ENCODE measurements at places on chromosomes 6 and 20. TPM values are rescaled to one million over a fixed set of nuclear protein-coding genes. Genes with fewer than 3 reads are reported as not detected.

DNA sequence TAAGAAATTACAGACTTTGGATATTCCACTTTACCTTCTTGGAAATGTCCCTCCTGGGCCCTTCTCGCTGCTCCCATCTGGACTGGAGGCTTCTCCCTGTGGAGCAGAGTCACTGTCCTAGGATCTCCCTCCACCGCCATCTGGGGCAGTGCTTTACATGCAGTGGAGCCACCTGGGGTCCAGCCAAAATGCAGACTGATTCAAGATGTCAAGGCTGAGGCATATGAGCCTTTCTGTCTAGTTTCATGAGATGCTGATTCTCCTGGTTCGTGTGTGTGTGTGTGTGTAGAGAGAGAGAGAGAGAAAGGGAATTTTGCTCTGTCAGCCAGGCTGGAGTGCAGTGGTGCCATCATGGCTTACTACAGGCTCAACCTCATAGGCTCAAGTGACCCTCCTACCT, 14.9 kb downstream of the MICA start:
- no peak for ATAC-seq

DNA sequence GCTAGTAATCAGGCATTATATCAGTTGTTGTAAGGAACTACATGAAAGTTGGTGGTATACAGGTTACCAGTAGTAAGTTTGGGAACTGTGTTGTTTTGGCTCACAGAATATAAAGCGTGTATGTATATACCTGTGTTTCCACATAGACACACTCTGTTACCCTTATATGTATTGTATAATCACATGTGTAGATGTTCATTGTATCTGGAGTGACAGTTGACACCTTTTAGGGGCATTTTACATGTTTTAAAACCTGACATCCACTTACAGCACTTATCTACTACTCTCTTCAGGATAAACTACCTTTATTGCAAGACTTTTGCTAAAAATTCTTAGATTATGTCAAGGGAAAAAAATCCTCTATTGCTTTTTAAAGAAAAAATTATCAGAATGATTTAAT, 228.9 kb downstream of the LAMA2 start:
- ATAC-seq: no peak

- ATAC-seq: peak; percentile 69
Observed at GRCh38 chr6:39280247-39280731, 33.9 kb downstream of the KCNK17 start.

GNL1 gene
- 41.8 TPM for total RNA-seq

BHLHE23 gene
- total RNA-seq: not detected

ZBTB22 gene
- total RNA-seq: 19.7 TPM

RSPH4A gene
- total RNA-seq: not detected

DNA sequence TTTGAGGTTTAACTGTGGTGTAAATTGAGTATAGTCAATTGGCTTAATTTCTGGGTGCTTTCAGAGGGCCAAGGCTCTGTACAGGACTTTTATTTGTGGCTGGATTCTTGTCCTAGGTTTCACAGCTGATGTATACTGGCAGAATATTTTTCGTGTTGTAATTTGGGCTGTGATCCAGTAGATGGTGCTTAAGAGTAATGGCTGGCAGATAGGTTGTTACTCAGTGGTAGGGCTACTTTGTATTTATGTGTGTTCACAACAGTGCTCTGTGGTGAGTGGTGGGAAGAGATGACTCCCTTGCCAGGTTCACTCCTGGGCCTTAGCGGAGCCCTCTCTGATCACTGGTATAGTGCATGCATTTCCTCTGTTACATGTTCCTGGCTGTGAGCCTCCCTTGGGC, 34.5 kb upstream of the FERMT1 start:
- ATAC-seq: no peak

- no peak for ATAC-seq
Observed at GRCh38 chr20:50055524-50056083, 57.3 kb downstream of the UBE2V1 start.

Data from gastroesophageal sphincter (tissue), 4 donors.